ENCODE measurements at places on chromosomes 3 and 15. TPM values are rescaled to one million over a fixed set of nuclear protein-coding genes. Genes with fewer than 3 reads are reported as not detected.

Gene ZNF80
- 0.02 TPM for polyA plus RNA-seq

Gene ALDH1A2
- 15.5 TPM for polyA plus RNA-seq

Gene BNIP2
- 31.3 TPM for polyA plus RNA-seq

- no peak for DNase-seq
Observed at GRCh38 chr3:35043040-35043439, 596.3 kb upstream of the ARPP21 start.

Measured in ovary (tissue), 10 donors.